ENCODE measurements at places on chromosomes 4 and X. TPM values are rescaled to one million over a fixed set of nuclear protein-coding genes. Genes with fewer than 3 reads are reported as not detected.

- peak; percentile 58 for DNase-seq
Observed at GRCh38 chr4:107736924-107737448, 17.0 kb upstream of the PAPSS1 start.

TMEM47 gene
- total RNA-seq = 22.2 TPM

DNA sequence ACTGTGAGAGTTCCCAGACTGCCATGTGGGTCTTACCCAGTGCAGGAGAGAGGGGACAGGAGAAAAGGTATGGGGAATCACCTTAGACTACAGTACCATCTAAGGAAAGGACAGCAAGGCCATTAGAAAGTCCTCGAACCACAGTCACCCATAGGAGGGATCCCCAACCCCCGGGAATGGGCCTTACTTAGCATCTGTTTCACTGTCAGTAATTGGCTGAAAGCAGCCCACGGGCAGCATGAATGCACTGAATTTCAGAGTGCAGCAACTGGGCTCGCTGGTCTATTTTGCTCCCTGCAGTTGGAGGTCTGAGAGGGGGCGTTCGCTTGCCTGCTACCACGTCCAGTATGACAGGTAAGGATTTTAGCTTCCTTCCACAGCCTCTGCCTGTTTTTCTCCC, 50.4 kb upstream of the KLHL8 start:
- DNase-seq = no peak

GRCh38 chr4:78864405-78865024, 74.7 kb downstream of the PAQR3 start:
- DNase-seq = peak; percentile 85

DNA sequence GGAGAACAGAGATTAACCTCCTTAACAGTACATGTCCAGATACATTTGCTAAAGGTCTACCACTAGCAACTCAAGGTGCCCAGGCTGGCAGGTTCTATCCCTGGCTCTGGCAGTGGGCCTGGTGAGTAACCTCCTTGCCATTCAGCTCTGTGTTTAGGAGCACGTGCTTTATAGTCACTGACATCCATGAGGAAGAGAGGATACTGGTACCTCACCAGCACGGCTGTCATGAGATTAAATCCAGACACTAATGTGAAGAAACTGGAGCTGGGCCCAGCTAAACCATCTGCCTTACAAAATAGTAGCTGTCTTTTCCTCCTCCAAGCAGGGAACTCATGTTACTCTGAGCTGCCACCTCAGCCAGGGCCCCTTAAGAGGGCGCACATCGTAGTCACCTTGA, 45.3 kb downstream of the GPRASP3 start:
- DNase-seq = peak; percentile 60

GRCh38 chrX:121085612-121086010, 38.2 kb downstream of the GLUD2 start:
- DNase-seq = no peak

- no peak for DNase-seq
Observed at GRCh38 chrX:100411802-100412715, 2.0 kb upstream of the PCDH19 start.

- no peak for DNase-seq
Observed at GRCh38 chr4:81118086-81118485, 87.6 kb downstream of the BMP3 start.

DNA sequence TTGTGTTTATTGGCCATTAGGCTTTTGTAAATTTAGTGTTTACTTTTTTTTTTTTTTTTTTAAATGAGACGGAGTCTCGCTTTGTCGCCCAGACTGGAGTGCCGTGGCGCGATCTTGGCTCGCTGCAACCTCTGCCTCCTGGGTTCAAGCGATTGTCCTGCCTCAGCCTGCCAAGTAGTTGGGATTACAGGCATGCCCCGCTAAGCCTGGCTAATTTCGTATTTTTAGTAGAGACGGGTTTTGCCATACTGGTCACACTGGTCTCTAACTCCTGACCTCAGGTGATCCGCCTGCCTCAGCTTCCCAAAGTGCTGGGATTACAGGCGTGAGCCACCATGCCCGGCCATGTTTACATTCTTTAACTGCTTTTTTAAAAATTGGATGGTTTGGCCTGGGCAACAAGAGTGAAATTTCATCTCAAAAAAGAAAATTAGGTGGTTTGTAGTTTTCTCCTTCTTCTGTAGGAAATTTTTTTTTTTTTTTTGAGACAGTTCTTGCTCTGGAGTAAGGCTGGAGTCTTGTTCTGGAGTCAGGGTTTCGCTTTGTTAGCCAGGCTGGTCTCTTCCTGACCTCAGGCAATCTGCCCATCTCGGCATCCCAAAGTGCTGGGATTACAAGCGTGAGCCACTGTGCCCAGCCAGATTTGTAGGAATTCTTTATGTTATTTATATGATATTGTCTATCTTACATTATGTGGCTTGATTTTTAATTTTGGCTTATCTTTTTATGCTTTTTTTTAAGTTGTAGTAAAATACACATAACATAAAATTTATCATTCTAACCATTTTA, 15.1 kb downstream of the UBE2K start:
- no peak for DNase-seq

DNA sequence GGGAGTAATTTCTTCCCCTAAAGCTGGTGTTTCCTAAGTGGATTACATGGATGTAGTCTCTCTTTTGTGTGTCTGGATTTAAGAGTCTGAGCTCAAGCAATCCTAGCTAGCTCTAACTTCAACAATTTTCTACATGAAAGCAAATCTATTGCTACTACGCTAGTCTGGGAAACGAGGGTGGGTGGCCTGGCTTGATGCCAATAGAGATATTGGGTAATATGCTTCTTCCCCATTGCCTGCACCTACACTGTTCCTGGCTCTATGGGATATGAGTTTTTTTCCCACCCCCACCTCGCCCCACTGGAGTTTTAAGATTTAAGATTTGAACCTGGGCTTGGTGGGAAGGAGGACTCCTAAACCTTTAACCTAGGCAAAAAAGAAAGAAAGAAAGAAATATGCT, 158.8 kb downstream of the RBM46 start:
- no peak for DNase-seq

GRCh38 chrX:24023972-24024669, 2.9 kb downstream of the KLHL15 start:
- peak; percentile 49 for DNase-seq

- no peak for DNase-seq
Observed at GRCh38 chr4:49044270-49044669, 58.2 kb downstream of the CWH43 start.

DNA sequence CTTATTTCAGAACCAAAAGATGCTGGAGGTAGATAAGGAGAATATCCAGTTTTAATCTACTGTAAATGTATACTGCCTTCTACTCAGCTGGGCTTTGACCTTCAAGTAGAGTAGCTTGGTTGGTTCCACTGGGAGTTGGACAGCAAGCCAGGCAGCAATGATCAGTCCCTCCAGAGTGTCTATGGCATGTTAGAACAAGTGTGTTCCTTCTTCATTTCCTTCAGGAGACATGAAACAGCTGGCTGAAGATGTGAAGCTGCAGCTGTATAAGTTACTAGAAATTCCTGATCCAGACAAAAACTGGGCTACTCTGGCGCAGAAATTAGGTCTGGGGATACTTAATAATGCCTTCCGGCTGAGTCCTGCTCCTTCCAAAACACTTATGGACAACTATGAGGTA, 111.1 kb downstream of the NFKB1 start:
- no peak for DNase-seq

FGF5 gene
- 0.13 TPM for total RNA-seq

SPANXN3 gene
- total RNA-seq = not detected

PLP2 gene
- total RNA-seq = 153 TPM

- no peak for DNase-seq
Observed at GRCh38 chr4:158201876-158202275, 8.4 kb upstream of the TMEM144 start.

DNA sequence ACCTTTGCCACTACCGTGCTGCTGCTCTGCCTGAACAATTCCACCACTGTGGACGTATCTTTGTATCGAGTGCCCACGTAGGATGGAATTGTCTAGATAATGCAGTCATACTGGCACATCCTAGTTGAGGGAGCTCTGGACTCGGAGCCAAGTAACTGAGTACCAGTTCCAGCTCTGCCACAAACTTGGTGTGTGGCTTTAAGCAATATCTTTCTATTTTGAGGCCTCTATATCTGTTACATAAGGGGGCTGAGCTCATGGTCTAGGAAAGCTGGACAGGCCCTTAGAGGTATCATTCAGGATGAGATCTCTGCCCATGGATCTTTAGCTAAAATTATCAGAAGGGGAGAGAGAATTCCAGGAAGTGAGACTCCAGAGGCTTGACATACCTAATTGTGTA, 12.4 kb downstream of the GABRE start:
- no peak for DNase-seq

- DNase-seq = no peak
Observed at GRCh38 chrX:53474707-53475106, 40.5 kb upstream of the HSD17B10 start.

DNA sequence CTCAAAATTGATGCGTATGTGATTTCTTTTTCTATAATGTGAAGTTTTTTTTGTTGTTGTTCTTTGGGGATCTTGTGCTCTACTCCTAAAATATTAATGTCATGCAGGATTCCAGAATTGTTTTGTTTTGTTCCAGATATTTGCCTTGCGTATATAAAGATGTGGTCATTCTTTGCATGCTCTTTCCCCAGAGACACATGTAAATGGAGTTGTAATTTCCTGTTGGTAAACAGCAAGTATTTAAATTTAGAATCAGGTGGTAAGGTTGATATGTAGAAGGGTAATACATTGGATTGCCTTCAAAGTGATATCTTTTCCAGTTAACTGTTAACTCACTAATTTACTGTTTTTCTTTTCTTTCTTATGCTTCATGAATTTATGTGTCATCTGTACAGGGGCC, 23.1 kb upstream of the MAGED1 start:
- no peak for DNase-seq

GRCh38 chrX:29762006-29762405, 453.4 kb upstream of the MAGEB2 start:
- DNase-seq = no peak

- DNase-seq = no peak
Observed at GRCh38 chrX:39982948-39983347, 114.8 kb downstream of the BCOR start.

DNA sequence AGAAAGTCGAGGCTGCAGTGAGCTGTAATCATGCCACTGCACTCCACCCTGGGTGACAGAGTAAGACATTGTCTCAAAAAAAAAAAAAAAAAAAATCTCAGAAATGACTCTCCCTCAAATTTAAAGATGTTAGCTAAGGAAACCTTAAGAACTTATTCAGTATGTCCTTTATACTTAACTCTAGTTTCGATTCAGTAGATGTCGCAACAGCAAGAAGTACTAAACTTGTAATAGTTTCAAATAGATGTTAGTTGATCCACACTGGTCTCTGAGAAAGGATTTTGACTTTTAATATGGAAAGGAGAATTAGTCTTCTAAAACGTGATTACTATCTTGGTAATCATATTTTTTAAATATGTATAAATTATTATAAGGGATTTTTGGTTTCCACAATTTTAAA, 29.6 kb downstream of the NKX3-2 start:
- no peak for DNase-seq

DNA sequence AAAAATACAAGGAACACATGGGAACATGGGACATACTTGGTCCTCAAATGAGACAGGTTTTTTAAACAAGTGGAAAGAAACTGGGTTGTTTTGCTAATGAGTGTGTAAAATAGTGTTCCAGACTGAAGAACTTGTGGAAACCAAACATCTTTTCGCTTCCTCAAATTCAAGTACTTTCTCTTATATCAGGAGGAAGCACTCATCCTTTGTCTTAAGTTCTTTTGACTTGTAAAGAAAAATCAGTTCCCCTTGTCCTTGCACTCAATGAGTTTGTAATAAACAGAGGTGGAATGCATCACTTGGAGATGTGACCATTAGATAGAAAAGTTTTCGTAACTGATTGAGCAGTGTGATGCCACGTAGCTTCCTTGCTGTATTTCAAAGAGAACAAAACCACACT, 101.1 kb downstream of the PHOX2B start:
- no peak for DNase-seq

GDI1 gene
- total RNA-seq = 128 TPM

GRCh38 chrX:3516051-3516541, 169.6 kb upstream of the MXRA5 start:
- no peak for DNase-seq

CLDN34 gene
- total RNA-seq = 0.46 TPM

GRCh38 chrX:74292808-74293123, 11.2 kb upstream of the ZCCHC13 start:
- DNase-seq = no peak

DNA sequence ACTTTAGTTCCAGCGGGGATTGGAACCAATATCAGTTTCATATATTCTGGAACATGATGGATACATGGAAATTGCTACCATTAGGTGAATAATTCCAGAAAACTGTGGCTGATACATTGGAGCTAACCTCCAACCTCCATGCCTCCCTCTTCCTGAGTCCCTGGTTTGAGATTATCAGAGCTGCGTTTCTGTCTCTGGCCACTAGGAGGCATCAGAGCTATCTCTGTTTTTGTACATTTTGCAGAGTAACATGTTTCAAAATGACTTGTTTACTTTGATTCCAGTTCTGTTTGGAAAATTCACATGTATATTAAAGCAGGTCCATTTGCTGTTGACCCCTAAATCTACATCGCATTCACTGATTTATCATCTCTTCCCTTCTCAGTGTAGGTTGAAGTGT, 2.4 kb upstream of the RAB40AL start:
- peak; percentile 18 for DNase-seq

NAP1L3 gene
- 0.22 TPM for total RNA-seq

DCLK2 gene
- 4.6 TPM for total RNA-seq

CORIN gene
- total RNA-seq = 0.40 TPM

GRCh38 chrX:8201896-8202331, 30.8 kb upstream of the VCX2 start:
- DNase-seq = no peak

- no peak for DNase-seq
Observed at GRCh38 chr4:85741381-85741780, 266.4 kb downstream of the ARHGAP24 start.

- no peak for DNase-seq
Observed at GRCh38 chr4:141620715-141621114, 15.7 kb upstream of the IL15 start.

ATP8A1 gene
- 11.5 TPM for total RNA-seq
